ENCODE measurements at places on chromosomes 6 and 20. TPM values are rescaled to one million over a fixed set of nuclear protein-coding genes. Genes with fewer than 3 reads are reported as not detected.

Gene ZNF311
- total RNA-seq, result 0.56 TPM

Gene MATN4
- not detected for total RNA-seq

Gene OR2H1
- not detected for total RNA-seq

Gene RAET1G
- total RNA-seq, result not detected

Gene PNRC1
- total RNA-seq, result 215 TPM

Gene HLA-DQB2
- 1.4 TPM for total RNA-seq

Gene EGFL8
- 34.7 TPM for total RNA-seq

Gene SLC35B3
- total RNA-seq, result 12.1 TPM

Gene KIF6
- 11.3 TPM for total RNA-seq

Gene PHF1
- 115 TPM for total RNA-seq

Gene HLA-DQB1
- 34.2 TPM for total RNA-seq

Gene MLIP
- total RNA-seq, result 69.4 TPM

Gene OR2H2
- total RNA-seq, result not detected

Gene ZSCAN31
- 24.8 TPM for total RNA-seq

Gene KCNK17
- total RNA-seq, result not detected

Gene IL17A
- total RNA-seq, result not detected

Gene KIF25
- 3.0 TPM for total RNA-seq

Gene NOTCH4
- 16.2 TPM for total RNA-seq

Gene C4B
- 131 TPM for total RNA-seq

Gene LINC00237
- 0.52 TPM for total RNA-seq

Gene HCK
- total RNA-seq, result 7.2 TPM

Gene CCHCR1
- 27.0 TPM for total RNA-seq

Gene DPPA5
- not detected for total RNA-seq

Gene GRM1
- total RNA-seq, result 14.9 TPM

Gene TMEM217
- total RNA-seq, result 0.67 TPM

Gene C20orf141
- not detected for total RNA-seq

Gene SPATS1
- not detected for total RNA-seq
